ENCODE measurements at places on chromosomes 3 and 15.
A peak's percentile ranks its signal among the peaks of the same experiment; 100 is the strongest.

GRCh38 chr3:193816656-193817311 is 223.8 kb downstream of the OPA1 start:
- DNase-seq: no peak

GRCh38 chr15:64630396-64631107 is 144.8 kb downstream of the RBPMS2 start:
- DNase-seq: no peak

DNA sequence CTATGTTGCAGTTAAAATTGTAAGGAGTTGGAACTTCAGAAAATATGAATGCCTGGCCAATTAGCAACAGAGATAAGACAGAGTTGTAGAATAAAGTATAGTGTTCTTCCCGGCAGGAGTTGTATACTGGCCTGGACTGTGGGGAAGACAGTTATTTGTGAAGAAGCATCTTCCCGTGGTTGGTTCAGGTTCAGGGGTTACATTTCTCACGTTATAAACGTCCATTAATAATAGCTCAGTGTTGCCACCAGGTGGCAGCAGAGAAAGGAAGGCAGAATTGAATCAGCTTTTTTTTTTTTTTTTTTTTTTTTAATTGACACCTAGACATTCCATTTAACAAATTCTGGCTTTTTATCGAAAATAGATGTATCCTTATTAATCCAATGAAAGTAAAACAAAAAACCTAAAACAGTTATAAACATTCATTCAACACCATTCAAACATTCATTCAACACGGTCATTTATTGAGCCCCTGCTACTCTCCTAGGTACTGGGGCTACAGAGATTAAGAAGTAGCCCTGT is 66.4 kb upstream of the NR2E3 start:
- peak; percentile 45 for DNase-seq

DNA sequence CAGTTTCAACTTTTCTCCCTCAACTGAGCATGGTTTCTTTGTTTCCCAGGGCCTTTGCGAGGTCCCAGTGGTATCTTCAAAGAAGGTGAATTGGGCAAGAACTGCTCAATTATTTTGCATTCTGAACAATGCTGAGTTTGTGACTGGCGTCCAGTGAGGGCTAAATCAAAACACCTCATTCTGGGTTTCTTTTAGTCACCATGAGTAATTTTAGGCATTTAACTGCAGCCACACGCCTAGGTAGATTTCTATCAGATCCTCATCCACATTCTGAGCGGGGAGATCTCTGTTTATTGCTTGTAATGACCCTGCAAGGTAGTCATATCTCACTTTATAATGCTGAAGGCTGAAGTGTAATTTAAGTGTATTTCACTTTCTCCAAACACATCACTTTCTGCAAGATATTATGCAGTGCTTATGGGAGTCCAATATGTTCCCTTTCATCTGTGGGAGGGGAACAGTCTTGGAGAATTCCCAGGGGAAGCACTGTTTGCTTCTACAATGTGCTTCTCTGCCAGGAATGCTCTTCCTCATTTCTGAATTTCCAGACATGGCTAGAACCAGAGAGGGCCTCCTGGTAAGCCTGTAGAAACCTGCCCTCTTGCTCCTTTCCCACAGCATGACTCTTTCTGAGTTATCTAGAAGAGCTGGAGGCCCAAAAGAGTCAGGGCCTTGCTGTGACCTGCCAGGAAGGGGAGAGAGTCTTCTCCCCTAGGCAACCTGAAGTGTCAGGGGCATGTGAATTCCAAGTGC is 91.7 kb downstream of the FRMD4B start:
- no peak for DNase-seq

DNA sequence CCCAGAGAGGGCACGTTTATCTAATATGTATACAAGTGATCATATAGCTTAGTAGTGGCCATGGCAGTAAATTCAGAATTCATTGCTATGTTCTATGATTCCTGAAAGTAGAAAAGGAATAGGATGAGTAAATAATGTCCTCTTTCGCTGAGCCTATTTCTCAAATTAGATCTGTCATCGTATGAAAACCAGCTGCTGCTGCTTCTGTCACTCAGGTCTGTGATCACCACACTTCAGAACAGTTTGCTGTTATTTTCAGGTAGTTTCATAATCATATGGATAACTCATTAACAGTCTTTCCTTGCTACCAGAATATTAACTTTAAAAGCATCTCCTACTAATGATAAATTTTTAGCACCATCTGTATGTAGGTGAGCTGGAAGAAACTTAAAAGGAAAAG is 289.1 kb upstream of the AZI2 start:
- DNase-seq: no peak

DNA sequence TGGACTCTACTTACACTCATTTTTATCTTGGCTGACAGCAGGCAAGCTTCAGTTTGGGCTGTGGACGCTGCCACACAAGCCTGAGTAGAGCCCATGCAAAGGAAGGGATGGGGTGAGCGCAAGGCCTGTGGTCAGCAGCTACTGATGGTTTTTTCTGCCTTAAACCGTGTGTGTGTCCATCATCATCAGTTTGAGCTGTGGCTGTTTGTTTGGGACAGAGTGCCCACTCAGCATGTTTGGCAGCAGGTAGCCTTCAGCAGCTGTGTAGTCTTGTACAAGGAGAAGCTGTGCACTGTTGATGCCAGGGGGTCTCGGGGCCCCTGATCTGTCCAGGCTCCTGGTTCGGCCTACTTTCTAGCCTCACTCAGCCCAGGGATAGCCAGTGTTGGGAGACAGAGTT is 3.5 kb downstream of the RBM15B start:
- no peak for DNase-seq

- DNase-seq: no peak
These were observed 245.6 kb upstream of the GOLIM4 start for GRCh38 chr3:168341192-168341815.

GRCh38 chr3:27666272-27666671 is 55.9 kb downstream of the EOMES start:
- DNase-seq: no peak

DNA sequence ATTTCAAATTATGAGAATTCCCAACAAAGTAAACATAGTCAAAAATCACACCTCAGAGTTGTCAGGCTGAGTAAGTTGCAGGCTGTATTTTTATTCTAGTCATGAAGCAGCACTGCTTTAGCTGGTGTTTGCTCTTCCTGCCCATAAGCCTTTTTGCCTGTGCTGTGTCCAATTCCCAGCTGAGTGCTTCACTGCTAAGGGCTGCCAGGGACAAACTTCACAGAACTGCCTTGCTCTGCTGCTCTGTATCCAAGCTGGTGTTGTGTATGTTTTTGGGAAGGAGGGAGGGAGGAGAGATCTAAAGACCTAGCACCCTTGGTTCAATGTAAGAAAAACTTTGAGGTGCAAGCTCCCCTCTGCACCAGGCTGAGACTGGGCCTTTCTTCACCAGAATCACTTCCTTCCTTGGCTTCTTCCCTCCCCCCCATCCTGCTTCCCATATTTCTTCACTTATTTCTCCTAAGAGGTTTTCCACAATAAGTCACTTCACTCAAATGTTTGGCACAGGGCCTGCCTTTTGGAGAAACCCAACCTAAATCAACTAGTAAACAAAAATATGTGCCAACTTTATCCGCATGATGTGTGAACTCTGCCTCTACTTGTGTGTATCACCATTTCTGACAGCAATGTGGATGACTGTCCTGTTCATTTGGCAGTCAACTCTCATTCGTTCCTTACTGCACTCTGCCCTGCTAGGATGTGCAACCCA is 156.1 kb downstream of the TBL1XR1 start:
- no peak for DNase-seq

DNA sequence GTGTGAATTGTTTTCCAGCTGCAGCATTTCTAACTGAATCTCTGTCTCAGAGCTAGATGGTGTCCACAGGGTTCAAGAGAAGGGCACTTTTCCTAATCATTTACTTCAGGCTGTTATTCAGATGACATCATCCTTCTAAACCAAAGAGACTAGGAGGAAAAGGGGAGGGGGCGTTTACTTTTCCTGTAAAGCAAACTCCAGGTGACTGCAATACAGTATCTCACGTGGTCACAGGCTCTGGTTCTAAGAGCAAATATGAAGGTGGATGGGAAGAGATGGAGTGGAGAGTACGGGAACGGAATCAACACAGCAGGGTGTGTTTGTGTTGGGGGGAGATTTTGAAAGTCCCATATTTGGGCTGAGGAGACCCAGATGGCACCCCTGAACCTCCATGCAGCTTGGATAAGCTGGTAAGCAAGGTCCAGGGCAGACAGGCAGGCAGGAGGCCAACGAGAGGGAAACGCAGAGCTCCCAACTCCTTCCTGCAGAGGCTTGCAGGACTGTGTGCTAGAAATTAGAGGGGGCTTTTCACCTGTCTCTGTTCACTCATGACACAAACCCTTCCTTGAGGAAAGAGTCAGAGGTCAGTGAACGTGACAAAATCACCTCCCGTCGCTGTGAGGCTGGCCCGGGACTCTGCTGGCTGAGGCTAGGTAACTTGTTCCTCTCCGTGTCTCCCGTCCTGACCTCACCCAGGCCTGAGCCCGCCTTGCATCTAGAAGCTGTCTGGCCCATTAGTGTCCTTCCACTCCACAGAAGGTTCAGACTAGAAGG is 151.2 kb downstream of the OPA1 start:
- DNase-seq: no peak

GRCh38 chr3:10758304-10759037 is 57.6 kb upstream of the SLC6A11 start:
- no peak for DNase-seq

DNA sequence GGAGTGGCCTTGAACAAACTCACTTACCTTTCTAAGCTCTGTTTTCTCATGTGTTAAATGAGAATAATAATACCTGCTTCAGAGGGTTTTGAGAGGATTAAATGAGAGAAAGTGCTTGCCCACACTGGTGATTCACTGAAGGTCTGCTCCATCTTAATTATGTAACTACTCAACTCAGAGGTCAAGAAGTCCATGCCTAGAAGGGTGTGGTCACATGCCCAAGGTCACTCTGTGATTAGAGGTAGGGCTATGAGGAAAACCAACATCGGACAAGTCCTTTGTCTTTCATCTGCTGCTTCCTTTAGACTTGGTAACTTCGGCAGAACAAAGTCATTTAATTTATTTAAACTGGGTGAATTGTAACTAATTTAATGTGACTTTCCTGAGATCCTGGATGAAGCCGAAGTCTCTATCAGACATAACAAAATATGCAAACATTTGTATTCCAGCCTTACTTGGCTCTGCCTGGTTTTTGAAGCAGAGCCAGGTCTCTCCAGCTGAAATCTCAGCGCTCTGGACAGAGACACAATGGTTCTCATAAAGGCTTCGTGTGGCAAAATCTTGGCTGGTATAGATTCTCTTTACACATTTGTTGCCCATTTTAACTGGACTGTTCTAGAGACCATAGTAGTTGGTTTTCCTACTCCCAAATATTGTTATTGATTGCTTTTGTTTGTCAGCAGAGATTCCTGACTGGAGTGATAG is 3.0 kb downstream of the CHRNA7 start:
- DNase-seq: no peak

DNA sequence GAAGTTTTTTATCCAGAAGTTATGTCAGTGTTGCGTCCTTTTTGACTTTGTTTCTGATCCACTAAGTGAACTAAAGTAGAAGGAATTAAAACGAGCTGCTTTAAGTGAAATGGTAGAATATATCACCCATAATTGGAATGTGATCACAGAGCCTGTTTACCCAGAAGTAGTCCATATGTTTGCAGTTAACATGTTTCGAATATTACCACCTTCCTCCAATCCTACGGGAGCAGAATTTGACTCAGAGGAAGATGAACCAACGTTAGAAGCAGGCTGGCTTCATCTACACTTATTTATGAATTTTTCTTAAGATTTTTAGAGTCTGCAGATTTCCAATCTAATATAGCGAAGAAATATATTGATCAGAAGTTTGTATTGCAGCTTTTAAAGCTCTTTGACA is 57.6 kb downstream of the DNAH1 start:
- DNase-seq: no peak

DNA sequence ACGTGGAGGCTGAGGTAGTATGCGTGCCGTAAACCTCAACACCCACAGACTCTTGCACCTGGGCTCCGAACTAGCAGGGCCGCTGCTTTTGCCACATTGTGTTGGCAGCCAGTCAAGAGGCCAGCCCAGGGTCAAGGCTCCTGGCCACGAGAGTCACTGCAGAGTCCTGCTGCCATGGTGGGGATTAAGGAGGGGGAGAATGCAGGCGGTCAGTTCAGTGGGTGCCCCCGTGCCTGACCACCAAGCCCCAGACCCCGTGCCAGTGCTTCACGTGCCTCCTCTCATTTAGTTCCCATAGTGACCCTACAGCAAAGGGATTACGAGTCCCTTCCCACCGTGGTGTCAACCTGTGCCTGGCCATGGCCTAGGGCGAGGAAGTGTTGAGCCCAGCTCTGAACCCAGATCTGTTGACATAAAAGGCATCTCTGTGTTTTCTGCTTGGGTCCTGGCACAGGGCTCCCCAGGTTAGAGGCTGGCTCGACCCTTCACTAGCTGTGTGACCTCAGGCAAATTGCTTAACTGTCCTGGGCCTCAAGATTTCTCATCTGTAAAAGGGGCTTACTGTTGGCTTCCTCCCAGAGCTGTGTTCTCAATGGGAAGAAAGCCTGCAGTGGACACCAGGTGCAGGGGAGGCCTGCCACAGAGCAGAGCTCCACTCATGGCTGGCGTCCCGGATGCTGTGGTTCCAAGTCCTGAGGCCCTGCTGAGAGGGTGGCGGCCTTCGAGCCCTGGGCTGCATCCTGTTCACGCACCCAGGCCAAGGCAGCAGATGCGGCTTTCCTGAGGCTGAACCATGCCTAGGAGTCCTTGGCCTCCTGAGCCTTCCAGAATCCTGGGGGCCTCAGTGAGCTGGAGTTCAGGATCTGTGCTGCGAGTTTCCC is 32.8 kb downstream of the FBLN2 start:
- DNase-seq: no peak

DNA sequence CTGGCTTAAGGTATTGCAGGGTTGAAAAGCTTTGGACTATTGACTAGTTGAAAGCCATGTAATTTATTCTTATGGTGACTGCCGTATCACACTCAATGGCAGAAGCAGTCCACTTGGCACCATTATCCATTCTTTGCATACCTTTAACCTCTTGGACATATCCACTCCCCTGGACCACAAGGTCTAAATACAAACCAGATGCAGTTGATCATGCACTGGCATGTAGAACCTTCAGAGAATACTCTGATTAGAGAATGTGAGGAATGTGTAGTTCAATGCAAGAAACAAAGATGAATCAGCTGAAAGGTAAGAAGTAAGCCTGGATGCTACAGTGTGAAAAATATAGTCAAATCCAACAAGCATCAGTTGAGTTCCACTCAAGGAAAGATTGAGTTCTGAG is 93.1 kb downstream of the FRMD5 start:
- DNase-seq: no peak

DNA sequence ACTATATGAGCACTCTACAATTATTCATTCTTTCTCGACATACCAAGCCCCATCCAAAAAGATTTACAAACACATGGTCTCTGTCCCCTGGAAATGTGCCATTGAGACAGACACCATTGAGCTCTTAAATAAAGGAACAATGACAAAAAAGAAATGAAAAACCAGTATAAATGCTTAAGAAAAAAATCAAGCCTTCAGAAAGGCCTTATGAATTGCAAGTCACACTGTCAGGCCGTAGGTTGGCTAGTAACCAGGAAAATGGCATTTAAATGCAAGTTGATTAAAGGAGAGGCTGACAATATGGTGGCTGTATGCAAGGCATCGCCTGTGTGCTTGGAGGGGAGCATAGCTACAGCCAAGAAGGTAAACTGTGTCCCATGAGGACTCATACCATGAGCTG is 49.7 kb downstream of the SRGAP3 start:
- DNase-seq: no peak

- DNase-seq: no peak
These were observed 5.6 kb downstream of the FOXL2 start for GRCh38 chr3:138941259-138941885.

- DNase-seq: no peak
These were observed 431.4 kb downstream of the PDCD6IP start for GRCh38 chr3:34229876-34230275.

GRCh38 chr3:10457560-10457959 is 47.8 kb downstream of the ATP2B2 start:
- DNase-seq: no peak

GRCh38 chr3:175702956-175703355 is 843.8 kb downstream of the NAALADL2 start:
- DNase-seq: no peak

Data from stimulated activated CD4-positive, alpha-beta T cell treated with anti-CD3 and anti-CD28 coated beads, Interleukin-1b, Interleukin-23, amount 100 ng/mL, for 1 hour (primary cell).